ENCODE measurements at places on chromosomes 2 and 18. TPM values are rescaled to one million over a fixed set of nuclear protein-coding genes. Genes with fewer than 3 reads are reported as not detected.

TMEM198 gene
- total RNA-seq, result not detected

AMER3 gene
- total RNA-seq, result not detected

MATN3 gene
- 3.5 TPM for total RNA-seq

KCNIP3 gene
- total RNA-seq, result 2.0 TPM

FASTKD1 gene
- total RNA-seq, result 43.7 TPM

PTPRN gene
- not detected for total RNA-seq

NOP58 gene
- 148 TPM for total RNA-seq

SCN9A gene
- 1.1 TPM for total RNA-seq

ACTG2 gene
- total RNA-seq, result not detected

VWC2L gene
- not detected for total RNA-seq

SNTG2 gene
- total RNA-seq, result not detected

TGFA gene
- total RNA-seq, result 0.66 TPM

RGPD4 gene
- total RNA-seq, result not detected

LYG1 gene
- 0.57 TPM for total RNA-seq

RFX8 gene
- total RNA-seq, result 2.0 TPM

ITSN2 gene
- 72.2 TPM for total RNA-seq

CDK15 gene
- total RNA-seq, result not detected

POTEI gene
- total RNA-seq, result 0.66 TPM

DNAJC5G gene
- not detected for total RNA-seq

LRATD1 gene
- total RNA-seq, result 0.13 TPM

SERPINB3 gene
- total RNA-seq, result not detected

KCNF1 gene
- 0.36 TPM for total RNA-seq

APOB gene
- total RNA-seq, result 1.3 TPM

XDH gene
- under 0.01 TPM for total RNA-seq

GPR45 gene
- total RNA-seq, result not detected

KLHL14 gene
- not detected for total RNA-seq

KYNU gene
- total RNA-seq, result 0.43 TPM

MFSD2B gene
- total RNA-seq, result not detected

MRPL53 gene
- total RNA-seq, result 18.4 TPM

SPP2 gene
- total RNA-seq, result not detected

UBXN2A gene
- 16.1 TPM for total RNA-seq

LIPT1 gene
- 7.8 TPM for total RNA-seq

FBXO36 gene
- 1.6 TPM for total RNA-seq

NIF3L1 gene
- 18.5 TPM for total RNA-seq

MAP3K2 gene
- 18.0 TPM for total RNA-seq

WNT6 gene
- total RNA-seq, result not detected

Measured in thoracic aorta endothelial cell (primary cell).